ENCODE measurements at places on chromosomes 6 and 20.
A peak's percentile ranks its signal among the peaks of the same experiment; 100 is the strongest.

GRCh38 chr20:14055127-14055742 lies 59.9 kb downstream of the MACROD2 start:
- peak; percentile 36 for DNase-seq

DNA sequence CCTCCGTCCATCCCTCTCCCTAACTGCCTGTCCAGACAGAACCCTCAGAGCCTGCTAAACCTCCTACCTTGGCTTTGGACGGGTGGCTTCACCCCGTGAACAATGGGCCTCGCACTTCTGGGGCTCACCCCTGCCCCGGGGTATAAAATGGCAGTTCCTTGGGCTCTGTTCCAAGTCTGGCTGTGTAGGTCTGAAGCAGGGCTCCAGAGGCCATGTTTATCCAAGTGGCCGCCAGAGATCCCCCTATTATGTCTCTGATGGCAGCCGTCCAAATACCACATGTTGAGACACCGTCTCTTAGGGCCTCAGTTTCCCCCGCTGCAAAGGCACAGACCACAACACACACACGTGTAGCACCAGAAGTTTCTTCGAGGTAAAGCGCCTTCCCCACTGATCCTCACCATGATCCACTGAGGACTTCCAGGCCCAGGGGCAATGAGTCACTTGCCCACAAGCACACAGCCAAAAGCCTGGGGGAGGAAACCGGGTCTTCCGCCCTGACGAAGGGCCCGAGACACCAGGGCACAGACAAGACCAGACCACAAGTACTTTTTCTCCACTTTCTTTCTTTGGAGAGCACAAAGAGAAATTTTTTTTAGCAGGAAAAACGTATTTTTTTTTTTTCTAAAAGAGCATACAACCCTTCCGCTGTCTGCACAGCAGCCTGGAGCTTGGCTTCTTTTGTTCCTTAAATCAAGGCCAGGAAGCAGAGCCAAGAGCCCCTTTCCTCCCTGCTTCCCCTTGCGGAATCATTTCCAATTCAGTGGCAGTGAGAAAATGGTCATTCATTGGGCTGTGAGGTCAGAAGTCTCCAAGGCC lies 11.8 kb downstream of the CPNE5 start:
- DNase-seq = no peak

DNA sequence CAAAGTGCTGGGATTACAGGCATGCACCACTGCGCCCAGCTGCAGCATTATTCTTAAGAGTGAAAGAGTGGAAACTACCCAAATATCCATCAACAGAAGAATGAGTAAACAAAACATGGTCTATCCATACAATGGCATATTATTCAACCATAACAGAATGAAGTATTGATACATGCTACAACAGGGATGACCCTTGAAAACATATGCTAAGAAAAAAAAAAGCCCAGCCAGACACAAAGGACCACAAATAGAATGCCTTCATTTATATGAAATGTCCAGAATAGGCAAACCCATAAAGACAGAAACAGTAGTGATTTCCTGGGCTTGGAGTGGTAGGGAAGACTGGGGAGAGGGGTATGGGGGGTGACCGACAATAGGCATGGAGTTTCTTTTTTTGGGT lies 7.1 kb downstream of the TUBB2B start:
- no peak for DNase-seq

DNA sequence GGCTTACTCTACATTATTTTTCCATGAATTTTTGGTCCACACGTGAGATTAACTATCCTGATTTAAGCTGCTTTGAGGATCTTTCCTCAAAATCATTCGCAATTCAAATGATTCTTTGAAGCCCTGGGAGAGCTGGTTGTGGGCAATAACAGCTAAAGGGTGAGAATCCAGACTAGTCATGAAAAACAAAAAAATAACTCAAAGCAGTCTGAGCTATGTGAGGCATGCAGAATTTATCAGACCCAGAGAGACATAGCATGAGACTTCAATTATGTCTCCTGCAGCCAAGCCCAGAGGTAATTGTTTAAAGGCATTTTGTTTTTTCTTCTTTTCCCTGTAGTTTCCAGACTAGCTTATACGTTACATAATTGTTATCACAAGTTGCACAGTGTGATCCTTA lies 517.3 kb upstream of the PTCHD4 start:
- DNase-seq = no peak

GRCh38 chr20:17161673-17162481 lies 65.0 kb upstream of the PCSK2 start:
- DNase-seq = no peak

DNA sequence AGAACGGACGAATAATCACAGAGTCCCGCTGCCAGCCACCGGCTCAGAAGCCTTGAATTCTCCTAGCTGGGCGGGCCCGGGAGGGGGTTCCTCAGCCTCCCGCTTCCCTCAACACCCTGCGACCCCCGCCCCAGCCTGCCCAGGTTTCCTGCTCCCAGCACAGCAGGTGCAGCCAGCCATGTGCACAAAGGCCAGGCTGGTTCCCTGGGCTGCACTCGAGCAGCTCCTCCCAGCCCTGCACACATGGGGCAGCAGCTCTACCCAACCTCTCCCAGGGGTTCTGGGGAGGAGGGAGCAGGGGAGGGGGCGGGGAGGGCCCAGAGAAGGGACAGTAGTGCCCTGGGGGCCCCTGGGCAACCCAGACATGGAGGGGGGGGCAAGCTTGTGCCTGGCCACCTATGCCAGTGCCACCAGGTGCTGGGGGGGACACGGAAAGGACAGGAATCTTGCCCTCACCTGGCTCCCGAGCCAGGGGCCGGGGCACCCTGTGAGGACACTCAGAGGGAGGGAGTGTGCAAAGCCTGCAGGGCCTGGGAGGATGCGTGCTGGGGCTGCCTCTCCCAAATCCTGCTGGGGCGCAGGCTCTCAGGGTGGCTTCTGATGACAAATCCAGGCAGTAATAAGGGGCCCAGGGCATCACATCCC lies 1.2 kb upstream of the NTSR1 start:
- no peak for DNase-seq

DNA sequence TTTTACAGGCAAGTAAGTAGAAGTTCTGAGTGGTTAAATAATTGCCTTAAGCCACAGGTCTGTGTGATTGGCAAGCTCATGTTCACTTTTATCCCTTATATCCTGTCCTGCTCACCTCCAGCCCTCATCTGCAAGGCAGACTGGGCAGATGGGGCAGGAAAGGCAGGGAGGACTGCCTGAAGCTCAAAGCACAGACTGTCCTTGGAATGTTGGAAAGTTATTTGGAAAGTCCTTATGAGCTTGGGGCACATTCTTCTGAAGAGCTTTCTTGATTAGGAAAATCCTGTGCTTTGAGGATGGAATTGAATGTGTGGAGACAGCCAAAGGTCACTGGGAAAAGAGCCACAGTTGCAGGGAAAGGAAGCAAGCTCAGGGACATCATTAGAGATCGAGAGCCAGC lies 48.9 kb upstream of the STK35 start:
- DNase-seq = no peak

All from D341Med (cell line).